ENCODE measurements at places on chromosomes 5 and 9. TPM values are rescaled to one million over a fixed set of nuclear protein-coding genes. Genes with fewer than 3 reads are reported as not detected.

Gene PCDH12
- polyA plus RNA-seq: 3.9 TPM

Gene AGXT2
- not detected for polyA plus RNA-seq

Gene MOB3B
- 4.2 TPM for polyA plus RNA-seq

Gene ATP10B
- 0.08 TPM for polyA plus RNA-seq

Gene CDKN2A
- 1.2 TPM for polyA plus RNA-seq

Gene SLF1
- polyA plus RNA-seq: 2.1 TPM

Gene ISL1
- polyA plus RNA-seq: 0.17 TPM

Gene AFAP1L1
- polyA plus RNA-seq: 13.3 TPM

Gene FAM78A
- polyA plus RNA-seq: 5.4 TPM

Gene TGFBI
- polyA plus RNA-seq: 122 TPM

Gene TCF7
- 2.9 TPM for polyA plus RNA-seq

Gene CER1
- polyA plus RNA-seq: not detected

Gene F2R
- polyA plus RNA-seq: 13.5 TPM

Gene PTGES
- polyA plus RNA-seq: 8.0 TPM

Gene FOXD1
- polyA plus RNA-seq: 0.20 TPM

Gene HIGD2A
- polyA plus RNA-seq: 190 TPM

Gene HAVCR1
- 0.12 TPM for polyA plus RNA-seq

Gene ARID3C
- not detected for polyA plus RNA-seq

Gene MAPK9
- 13.1 TPM for polyA plus RNA-seq

Gene SURF6
- polyA plus RNA-seq: 23.0 TPM

Gene CDC23
- 9.9 TPM for polyA plus RNA-seq

Gene MAMDC2
- 8.7 TPM for polyA plus RNA-seq

Gene PCDHA12
- 0.74 TPM for polyA plus RNA-seq

Gene PCDHGA6
- 0.59 TPM for polyA plus RNA-seq

Gene PDE8B
- polyA plus RNA-seq: 1.6 TPM

Gene SMIM32
- not detected for polyA plus RNA-seq

Gene LCN15
- polyA plus RNA-seq: 0.16 TPM

Gene SPATA31A3
- polyA plus RNA-seq: not detected

Gene TXNDC8
- not detected for polyA plus RNA-seq

Gene SLC35D2
- polyA plus RNA-seq: 20.2 TPM

Gene CARD9
- polyA plus RNA-seq: 7.9 TPM

Gene LHX6
- polyA plus RNA-seq: 5.0 TPM

Gene TRPM3
- not detected for polyA plus RNA-seq

Gene ARL14EPL
- polyA plus RNA-seq: not detected

Gene CPLANE1
- polyA plus RNA-seq: 3.5 TPM

Gene PCDHGB7
- polyA plus RNA-seq: 1.6 TPM

Gene ENTPD8
- polyA plus RNA-seq: 0.08 TPM
